CD8-positive, alpha-beta memory T cell (primary cell): ENCODE measurements at places on chromosomes 3 and 15. TPM values are rescaled to one million over a fixed set of nuclear protein-coding genes. Genes with fewer than 3 reads are reported as not detected.

- DNase-seq: no peak
Observed at GRCh38 chr15:32053719-32054118, 23.4 kb downstream of the CHRNA7 start.

GRCh38 chr3:98655666-98656065 lies 62.3 kb upstream of the CPOX start:
- no peak for DNase-seq

GRCh38 chr15:29138260-29138659 lies 131.4 kb downstream of the NSMCE3 start:
- no peak for DNase-seq

GRCh38 chr15:51322621-51323296 lies 15.6 kb downstream of the CYP19A1 start:
- DNase-seq: no peak

- DNase-seq: no peak
Observed at GRCh38 chr3:32888739-32889138, 62.7 kb upstream of the CCR4 start.

- DNase-seq: no peak
Observed at GRCh38 chr3:45612918-45613602, 18.5 kb downstream of the LIMD1 start.

- DNase-seq: no peak
Observed at GRCh38 chr3:169252535-169252934, 411.0 kb downstream of the MECOM start.

DNA sequence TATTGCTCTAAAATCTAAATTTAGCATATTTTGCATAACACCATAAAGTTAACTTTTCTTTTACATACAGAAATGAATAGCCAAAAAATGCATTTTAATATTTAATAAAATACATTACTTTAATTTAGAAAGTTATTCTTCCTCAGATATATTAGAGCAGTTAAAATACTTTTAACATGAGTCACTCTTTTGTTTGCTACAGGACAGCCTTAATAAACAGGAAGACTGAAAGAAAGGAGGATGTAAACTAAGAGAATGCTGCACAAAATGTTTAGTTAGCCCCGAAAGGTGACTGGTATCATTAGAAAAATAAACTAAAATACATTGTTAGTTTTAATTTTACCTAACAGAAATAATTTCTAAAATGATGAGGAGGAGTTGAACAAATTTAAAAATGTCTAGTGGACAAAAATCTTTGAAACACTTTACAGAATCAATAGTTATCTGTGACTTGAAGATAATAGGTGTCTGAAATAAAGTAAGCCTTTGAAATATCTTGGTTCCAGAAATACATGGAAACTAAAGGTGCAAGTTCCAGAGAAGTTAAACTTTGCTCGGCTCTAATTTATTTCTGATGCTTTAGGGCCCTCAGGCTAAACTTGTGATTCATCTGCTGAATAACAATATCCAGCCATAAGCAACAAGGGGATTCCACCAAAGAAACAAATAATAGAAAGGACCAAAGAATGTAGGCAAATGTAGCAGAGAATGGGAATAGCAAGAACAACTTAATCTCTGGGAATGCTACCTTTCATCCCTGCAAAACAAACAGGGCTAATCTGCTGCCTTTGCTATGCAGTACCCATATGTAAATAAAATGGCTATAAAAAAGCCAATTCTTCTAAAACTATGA lies 138.3 kb upstream of the UBP1 start:
- no peak for DNase-seq

LARP6 gene
- 0.51 TPM for total RNA-seq

ZNF621 gene
- total RNA-seq: 22.5 TPM

CLDN18 gene
- not detected for total RNA-seq

ACAP2 gene
- 39.5 TPM for total RNA-seq

DNA sequence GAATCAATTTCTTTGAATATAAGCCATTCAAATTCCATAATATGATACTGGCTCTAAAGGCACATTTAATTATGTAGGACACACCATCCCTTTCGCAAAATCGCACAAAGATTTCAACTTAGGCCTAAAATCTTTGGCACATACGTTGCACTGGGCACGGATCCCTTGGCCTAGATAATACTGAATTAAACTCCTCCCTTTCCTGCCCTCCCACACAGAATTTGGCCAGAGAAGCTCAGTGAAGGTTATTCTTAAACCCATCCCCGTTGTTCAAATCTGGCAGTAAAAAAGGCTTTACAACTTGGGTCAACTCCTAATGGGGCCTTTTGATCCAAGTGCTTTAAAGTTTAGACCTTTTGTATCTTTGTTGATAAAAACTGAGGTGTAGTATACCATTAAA lies 247.2 kb downstream of the PTPRG start:
- no peak for DNase-seq

TM4SF4 gene
- not detected for total RNA-seq

DNA sequence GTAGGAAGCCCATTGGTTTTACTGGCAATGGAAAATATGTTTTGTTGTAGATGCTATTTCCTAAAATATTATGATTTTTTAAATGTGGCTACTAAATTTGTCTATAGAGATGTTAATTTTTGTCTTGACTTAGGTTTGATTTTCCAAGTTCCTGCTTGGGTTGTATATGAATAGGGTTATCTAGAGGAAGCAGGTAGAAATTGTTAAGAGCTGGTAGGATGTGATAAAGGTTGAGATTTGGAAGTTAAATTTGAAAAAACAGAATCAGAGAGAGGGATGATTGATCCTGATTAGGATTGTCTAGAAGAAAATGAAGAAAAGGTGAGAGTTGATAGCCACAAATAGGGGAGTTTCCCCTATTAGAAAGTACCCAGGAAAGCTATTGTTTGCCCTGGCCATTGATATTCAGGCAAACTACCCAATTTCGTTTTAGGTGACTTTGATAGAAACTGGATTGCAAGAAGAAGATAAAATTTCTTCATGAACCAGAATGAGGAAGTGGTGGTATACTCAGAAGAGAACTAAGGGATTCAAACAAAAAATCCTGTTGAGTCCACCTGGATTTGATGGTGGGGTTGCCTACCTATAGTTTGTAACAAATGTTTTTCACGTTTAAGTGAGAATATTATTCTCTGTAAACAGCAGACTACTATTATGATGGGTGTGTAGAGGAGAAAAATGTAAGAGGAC lies 91.2 kb upstream of the PHLDB2 start:
- no peak for DNase-seq

PRTG gene
- total RNA-seq: not detected

- DNase-seq: no peak
Observed at GRCh38 chr3:154294016-154294415, 30.3 kb downstream of the DHX36 start.

DNA sequence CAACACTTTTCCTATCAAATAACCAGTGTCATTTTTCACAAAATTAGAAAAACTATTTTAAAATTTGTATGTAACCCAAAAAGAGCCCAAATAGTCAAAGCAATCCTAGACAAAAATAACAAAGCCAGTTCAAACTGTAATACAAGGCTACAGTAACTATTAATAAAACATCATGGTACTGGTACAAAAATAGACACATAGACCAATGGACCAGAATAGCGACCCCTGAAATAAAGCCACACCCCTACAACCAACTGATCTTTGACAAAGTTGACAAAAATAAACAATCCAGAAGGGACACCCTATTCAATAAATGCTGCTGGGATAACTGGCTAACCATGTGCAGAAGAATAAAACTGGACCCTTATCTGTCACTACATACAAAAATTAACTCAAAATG lies 19.9 kb downstream of the TM4SF18 start:
- DNase-seq: no peak

DNA sequence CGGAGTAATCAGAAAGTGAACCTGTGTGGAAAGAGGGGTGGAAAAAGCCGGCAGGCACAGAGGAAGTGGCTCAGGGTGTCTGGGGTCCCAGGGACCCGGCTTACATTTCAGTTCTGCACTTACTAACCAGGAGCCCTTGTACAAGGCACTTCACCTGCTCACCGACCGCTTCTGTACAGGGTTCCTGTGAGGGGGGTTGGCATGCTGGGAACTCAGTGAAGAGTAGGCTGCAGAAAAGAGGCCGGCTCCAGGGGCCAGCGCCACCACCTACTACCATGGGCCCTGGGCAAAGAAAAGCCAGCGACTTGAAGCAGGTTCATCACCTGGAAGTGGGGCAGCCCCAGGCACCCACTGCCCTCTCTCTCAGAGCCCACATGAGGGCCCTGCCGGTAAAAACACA lies 6.2 kb downstream of the STIMATE start:
- no peak for DNase-seq

- no peak for DNase-seq
Observed at GRCh38 chr3:142904639-142905436, 16.0 kb upstream of the PCOLCE2 start.

TTLL13 gene
- 0.80 TPM for total RNA-seq

SEMA3G gene
- 0.13 TPM for total RNA-seq

DNA sequence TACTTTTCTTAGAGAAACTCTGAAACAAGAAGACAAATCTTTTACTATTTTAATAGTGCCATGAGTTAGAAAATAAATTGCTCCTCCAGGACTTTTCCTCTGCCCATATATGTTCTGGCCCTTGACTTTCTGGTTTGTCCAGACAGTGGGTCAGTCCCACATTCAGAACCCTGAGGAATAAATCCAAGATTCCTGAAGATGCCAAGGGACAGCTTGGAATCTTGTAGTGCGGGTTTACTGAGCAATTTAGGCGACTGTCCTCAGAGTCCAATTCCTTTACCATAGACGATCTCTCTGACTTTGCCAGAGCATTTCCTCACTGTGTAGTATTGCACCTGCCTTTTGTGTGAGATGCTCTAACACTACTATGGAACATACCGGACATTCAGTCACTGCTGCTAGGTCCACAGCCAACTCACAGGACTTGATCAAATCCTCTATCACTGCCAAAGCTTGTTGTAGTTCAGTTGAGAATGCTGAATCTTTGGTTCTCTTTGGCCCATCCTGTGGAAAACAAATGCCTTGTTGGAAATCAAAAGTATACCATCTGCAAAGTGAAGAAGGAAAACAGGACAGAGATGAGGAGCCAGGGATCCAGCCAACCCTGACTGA lies 37.4 kb upstream of the B3GNT5 start:
- DNase-seq: no peak

- peak; percentile 27 for DNase-seq
Observed at GRCh38 chr15:28125673-28126651, 26.8 kb upstream of the OCA2 start.

SLC9C1 gene
- total RNA-seq: not detected

DNA sequence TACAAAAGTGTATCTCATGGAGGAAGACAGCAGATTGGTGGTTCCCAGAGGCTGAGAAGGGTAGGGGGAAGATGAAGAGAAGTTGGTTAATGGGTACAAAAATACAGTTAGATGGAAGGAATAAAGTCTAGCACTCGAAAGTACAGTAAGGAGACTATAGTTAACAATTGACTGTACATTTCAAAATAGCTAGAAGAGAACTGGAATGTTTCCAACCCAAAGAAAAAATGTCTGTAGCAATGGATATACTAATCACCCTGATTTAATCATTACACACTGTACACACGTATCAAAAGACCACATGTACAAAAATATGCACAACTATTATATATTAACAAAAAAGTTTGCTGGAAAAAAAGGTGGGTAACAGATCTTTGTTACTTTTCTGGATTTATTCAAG lies 57.3 kb downstream of the THRB start:
- DNase-seq: no peak

DNA sequence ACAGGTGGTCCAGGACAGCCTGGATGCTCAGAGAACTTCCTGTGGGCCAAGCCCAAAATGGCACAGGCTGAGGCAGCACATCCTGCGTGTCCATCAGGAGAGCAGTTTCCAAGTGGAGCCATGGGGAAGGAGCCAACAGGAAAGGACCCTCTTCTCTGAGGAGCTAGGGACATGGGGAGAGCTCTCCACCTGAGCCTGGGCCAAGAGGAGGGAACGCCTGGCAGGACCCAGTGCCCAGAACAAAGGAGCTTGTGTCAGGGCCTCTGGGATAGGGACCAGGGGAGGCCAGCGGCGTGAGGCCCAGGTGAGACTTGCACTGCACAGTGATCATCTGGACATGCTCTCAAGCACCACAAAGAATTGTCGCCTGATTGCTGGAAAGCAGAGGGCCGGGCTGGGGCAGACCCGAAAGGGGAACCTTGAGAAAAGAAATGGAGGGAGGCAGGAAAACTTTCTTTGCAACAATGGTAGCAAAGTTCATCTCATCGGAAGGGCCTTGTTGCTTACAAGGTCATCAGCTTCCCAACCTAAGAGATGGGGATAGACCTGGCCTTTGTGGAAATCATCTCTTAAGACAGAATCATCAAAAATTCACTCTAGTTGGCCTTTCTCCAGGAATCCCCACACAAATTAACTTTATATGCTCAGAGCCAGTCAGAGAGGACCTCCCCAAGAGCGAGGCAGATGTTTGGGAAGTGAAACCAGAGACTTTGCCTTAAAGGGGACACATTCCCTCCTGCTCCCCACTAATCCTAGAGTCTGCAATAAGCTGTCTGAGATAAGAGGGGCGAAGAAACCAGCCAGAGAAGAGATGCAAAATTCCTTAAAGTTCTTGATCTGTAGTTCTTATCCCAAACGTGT lies 47.7 kb upstream of the HES1 start:
- DNase-seq: no peak

CYP1A2 gene
- not detected for total RNA-seq

COLQ gene
- total RNA-seq: 1.1 TPM

GRCh38 chr3:102332205-102332604 lies 102.6 kb upstream of the ZPLD1 start:
- DNase-seq: no peak

GRCh38 chr15:34001536-34001935 lies 33.2 kb downstream of the CHRM5 start:
- no peak for DNase-seq

DNA sequence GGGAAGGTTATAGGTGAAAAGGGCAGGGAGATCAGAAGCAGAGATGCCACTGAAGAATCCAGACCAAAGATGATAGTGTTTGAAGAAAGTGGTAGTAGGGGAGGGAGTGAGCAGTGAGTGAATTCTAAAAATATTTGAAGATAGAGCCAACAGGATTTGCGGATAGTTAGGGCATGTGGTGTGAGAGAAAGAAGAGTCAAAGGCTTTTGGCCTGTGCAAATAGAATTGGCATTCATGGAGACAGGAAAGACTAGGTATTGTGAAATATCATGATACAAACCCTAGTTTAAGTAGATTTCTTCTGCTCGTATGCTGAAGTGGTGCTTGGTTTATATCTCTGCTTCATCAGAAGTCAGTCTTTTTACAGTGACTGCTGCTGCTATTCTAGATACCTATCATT lies 224.2 kb upstream of the CFAP20DC start:
- DNase-seq: no peak

GRCh38 chr3:164730815-164731360 lies 347.4 kb downstream of the SI start:
- no peak for DNase-seq

GPR171 gene
- 179 TPM for total RNA-seq

DNA sequence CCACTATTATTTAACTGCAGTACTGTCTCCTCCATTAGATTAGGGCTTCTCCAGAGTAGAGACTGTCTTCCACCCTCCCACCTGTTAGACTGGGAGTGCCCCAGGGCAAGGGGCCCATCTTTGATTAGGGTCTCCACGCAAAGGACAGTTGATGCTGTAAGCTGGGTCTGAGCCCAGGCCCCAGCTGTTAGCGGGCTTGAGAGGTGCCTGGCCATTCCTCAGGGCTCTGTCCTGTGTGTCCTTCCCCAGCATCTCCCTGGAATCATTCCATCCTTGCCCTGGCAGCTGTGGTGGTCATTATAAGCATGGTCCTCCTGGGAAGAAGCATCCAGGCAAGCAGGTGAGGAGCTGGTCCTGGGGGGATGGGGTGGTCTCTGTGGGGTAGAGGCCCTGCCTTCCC lies 6.1 kb downstream of the SLC51B start:
- DNase-seq: no peak
